ENCODE measurements at places on chromosomes 7 and 10.

- peak; percentile 4 for DNase-seq
Measured at GRCh38 chr7:47153058-47153457, 428.9 kb downstream of the TNS3 start.

- DNase-seq, result no peak
Measured at GRCh38 chr7:91633013-91633441, 247.5 kb downstream of the MTERF1 start.

DNA sequence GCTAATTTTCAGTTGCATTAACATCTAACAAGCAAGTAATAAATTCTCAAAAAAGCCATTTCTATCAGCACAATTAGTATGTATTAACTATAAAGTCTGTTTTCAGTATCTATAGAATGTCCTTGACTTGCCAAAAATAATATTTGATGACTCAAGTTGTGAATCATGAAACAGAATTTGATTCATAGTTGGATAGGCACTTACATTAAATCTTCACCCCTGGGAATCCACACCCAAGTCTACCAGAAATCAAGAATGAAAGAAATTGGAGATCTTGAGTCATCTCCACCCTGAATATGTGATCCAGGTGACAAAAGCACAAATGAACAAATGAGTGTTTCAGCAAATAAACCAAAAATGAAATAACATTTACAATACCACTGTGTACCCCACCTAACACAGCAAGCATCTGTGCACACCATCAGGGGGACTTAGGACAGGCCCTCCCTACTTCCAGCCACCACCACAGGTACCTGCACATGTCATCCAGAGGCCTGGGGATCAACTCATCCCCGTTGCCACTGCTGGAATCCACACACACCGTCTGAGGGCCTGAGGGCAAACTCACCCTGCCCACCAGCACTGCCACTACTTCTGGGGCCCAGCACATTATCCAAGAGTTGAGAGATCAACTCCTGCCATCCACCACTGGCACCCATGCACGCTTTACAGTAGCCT lies 160.1 kb downstream of the MTERF1 start:
- no peak for DNase-seq

- DNase-seq, result no peak
Measured at GRCh38 chr7:125599387-125599786, 669.8 kb upstream of the POT1 start.

GRCh38 chr7:22339725-22340390 lies 17.1 kb downstream of the RAPGEF5 start:
- DNase-seq, result no peak

DNA sequence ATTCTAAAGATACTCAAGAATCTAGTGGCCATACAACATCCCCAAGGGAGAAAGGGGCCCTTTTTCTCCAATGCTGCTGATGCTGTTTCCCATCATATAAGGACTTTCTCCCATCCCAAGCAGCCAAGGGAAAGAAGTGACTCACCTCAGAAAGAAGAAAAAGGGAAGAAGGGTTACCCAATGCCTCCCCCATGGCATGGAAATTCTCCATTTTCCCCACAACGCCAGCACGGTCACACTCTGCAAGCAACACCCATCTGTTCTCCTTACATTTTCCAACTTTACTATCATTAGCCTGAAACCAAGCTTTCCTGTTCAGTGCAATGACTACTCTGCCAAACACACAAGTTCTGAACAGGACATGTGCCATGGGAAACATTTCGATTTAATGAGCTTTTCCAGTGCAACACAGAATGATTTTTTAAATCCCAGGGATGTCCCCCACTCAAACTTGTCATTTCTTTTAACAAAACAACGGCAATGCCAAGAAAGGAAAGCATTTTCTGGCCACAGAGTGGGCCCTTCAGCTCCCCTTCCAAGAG lies 67.9 kb downstream of the PTPRN2 start:
- DNase-seq, result no peak

DNA sequence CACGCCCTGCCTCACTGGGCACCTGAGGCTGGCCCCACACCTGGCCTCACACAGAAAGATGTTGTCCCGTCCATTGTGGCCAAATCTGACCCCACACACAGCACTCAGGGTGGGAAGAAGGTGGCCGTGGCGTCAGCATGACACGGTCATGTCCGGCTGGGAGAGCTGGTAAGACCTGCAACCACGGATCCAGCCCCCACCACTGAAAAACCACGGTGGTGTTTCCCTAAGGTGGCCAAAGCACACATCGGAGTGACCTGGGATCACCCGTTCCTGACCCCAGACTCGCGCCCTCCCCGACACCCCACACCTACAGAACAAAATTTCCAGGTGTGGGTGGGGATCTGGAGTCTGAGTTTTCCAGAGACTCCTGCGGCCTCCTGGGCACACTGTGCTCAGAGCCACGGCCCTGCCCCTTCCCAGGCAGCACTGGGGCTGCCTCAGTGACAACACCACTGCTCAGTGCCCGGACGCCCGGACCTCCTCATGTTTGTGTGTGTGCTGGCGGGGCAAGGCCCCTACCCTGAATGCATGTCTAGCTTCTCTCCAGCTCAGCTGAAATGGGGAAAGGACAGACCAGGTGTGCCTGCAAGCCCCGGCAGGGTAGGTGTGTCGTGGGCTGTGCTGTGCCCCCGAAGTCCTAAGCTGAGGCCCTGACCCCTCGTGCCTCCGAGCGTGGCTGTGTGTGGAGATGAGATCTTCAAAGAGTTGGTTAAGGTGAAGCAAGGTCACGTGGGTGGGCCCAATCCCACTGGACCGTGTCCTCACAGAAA lies 36.1 kb downstream of the STK32C start:
- DNase-seq, result no peak

DNA sequence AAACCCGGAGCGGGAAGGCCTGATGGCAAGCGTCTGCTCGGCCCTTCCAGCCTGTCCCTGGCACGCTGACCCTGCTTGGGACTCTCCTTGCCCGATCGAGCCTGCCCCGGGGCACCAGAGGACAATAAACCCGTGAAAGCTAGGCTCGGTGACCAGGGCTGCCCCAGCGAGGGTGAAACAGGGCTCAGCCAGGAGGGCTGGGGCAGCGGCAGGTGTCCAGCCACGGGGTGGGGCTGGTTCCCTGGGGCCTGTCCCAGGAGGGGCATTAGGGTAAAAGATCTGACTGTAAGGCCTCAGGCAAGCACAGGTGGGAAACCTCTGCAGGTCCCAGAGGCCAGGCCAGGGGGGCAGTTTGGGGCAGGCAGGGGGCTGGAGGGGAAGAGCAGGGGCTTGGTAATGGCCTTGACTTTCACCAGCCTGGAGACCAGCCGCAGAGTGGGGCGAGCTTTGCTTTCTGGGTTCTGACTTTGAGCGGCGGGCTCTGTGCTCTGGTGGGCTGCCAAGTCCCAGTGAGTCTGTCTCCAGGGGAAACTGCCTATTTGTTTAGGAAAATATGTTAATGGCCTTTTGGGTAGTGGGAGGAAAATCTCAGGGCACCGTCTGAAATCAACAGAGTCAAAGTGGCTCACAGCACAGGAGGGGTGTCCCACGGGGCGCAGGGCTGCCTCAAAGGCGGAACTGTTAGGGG lies 68.2 kb upstream of the INPP5A start:
- no peak for DNase-seq

GRCh38 chr10:84493361-84493760 lies 165.0 kb downstream of the CCSER2 start:
- DNase-seq, result no peak

DNA sequence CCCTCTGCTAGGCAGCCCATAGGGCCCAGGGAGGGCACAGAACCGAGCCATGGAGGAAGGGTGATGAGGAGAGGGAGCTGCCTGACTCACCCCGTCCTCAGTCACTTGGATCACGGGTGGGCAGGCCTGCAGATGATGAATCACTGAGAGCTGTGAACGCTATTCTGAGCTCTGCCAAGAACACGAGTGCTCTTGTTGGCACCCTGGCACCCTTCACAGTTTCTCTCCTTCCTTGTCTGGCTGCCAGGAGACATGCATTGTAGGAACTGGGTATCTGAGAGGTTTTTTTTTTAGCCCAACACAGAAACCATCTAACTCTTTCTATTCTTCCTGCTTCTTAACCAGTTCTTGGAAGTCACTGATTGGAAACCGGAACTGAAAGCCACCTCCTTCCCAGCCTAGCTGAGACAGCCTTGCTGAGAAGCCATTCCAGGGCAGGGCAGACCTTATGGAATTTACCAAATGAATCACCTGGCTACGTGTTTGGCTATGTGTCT lies 82.1 kb downstream of the SLC37A3 start:
- DNase-seq, result peak; percentile 12
